ENCODE measurements at places on chromosomes 2 and 18.
A peak's percentile ranks its signal among the peaks of the same experiment; 100 is the strongest.

DNA sequence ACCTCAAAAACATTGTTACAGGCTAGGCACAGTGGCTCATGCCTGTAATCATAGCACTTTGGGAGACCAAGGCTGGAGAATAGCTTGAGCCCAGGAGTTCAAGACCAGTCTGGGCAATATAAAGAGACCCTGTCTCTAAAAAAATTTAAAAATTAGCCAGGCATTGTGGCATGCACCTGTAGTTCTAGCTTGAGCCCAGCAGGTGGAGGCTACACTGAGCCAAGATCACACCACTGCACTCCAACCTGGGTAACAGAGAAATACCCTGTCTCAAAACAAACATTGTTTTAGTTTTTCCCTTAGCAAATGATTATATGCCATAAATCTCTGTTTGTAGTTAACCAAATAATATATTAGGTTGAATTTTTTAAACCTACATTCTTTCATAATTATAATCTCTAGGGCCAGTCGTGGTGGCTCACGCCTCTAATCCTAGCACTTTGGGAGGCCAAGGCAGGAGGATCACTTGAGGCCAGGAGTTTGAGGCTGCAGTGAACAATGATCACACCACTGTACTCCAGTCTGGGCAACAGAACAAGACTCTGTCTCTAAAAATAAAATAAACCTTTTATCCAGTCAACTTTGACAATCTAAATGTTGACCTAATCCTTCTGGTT, 13.3 kb upstream of the CYP20A1 start:
- DNase-seq: no peak

DNA sequence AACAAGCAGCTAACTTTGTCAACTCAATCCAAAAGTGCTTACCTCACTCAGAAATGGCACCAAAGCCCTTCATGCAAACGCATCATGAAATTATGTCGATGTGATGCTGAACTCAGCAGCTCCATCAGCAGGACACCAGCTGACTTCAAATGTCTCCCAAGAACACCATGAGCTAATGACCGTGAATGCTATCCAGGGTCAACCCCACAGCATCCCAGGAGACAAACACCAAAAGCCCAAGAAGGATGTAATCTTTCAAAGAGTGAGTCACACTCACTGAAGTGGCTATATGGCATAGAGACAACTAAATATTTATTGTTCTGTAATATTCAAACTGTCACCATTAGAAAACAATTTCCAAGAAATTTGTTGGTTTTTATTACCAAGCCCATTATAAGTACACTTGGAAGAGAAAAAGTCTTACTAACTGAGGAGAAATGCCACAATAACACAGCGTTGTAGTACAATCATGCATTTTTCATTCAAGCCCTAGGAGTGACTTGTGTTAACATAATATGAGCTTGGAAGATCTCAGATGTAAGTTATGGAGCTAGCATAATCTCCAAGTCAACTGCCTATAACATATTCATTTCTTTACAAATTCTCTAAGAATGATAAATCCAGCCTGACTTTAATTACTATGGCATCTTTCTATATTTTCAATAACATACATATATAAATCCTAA, 165.0 kb upstream of the CCDC68 start:
- no peak for DNase-seq

DNA sequence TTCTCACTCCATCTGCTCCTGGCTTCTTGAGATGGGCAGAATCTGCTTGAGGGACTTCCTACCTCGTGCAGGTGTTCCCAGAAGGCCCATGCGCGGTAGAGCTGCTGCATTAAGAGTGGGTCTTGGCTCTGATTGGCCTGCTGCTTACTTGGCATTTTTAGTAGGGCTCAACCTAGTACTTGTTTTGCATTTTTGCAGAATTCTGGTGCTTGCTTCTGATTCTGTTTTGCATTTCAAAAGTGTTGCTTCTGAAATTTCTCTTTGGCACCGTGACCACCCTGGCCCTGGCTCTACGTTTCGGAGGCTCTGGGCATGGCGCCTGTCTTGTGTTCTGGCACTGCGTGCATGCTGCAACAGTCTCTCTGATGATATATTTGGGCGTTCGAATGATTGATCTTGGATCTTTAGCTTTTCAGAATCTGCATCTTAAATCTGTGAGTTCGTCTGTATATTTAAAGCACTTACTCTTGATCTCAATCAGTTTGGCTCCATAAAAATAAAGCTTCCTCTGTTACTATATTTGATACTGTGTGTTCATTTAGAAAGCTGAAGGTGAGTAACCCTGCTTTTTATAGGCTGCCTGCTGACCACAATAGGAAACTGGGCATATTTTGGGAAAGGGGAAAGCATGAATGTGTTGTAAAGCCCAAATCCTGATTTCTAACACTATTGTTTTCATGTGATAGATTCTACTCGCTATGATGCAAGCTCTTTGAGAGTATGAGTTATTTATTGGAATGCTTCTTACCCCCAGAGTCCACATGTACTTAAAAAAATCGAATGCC, 22.2 kb downstream of the EFR3B start:
- no peak for DNase-seq

DNA sequence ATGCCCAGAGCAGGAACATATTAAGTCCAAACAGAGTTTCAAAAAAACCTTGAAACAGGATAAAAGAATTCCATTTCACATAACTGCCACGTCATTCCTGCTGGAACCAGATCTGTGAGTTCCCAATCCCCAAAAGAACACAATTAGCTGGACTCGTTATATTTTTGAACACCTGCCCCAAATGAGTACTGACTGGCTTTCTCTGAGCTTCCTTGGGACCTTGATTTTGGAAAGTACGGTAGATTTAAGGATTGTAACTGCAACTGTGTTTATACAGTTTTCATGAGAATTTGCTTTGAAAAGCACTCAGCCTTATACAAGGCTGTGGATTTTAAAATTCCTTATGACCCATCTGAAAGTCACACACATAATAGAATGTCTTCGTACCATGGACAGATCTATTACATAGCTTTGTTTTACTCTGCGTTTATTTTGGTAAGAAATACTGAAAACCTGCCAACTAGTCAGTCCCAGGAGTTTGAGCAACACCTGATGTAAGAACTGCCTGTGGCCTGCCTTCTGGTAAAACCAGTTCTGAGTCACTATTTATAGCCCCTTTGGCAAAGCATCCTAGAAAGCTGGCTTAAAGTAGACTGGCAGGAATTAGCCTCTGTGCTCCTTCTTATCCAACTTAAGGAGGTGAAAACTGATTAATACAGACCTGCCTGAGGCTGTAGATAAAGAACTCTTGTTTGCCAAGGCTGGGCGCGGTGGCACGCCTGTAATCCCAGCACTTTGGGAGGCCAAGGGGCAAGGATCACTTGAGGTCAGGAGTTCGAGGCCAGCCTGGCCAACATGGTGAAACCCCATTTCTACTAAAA, 48.1 kb downstream of the MERTK start:
- peak; percentile 70 for DNase-seq

- no peak for DNase-seq
Measured at GRCh38 chr2:126644630-126645191, 11.2 kb upstream of the GYPC start.

DNA sequence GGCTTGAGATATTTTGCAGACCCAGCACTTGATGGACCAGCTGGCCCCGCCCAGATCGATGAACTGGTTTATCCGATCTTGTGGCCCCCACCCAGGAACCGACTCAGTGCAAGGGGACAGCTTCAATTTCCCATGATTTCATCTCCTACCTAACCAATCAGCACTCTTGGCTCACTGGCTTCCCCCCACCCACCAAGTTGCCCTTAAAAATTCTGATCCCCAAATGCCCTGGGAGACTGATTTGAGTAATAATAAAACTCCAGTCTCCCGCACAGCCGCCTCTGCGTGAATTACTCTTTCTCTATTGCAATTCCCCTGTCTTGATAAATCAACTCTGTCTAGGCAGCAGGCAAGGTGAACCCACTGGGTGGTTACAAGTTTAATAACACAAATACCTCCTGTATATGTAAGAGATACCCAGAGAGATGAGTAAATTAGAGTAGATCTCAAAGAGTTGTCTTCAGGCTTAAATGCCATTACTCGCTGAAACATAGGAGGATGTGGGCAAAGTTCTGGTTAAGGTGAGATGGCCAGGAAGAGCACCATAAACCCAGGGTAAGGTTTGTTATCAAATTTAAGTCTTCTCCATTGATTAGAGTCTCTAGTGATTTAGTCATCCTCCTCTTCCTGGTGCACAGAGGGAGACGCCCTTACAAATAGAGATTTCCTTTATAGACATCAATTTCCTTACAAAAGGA, 222.8 kb downstream of the ARL4C start:
- no peak for DNase-seq

- DNase-seq: no peak
Measured at GRCh38 chr18:27549335-27550039, 364.4 kb upstream of the CHST9 start.

DNA sequence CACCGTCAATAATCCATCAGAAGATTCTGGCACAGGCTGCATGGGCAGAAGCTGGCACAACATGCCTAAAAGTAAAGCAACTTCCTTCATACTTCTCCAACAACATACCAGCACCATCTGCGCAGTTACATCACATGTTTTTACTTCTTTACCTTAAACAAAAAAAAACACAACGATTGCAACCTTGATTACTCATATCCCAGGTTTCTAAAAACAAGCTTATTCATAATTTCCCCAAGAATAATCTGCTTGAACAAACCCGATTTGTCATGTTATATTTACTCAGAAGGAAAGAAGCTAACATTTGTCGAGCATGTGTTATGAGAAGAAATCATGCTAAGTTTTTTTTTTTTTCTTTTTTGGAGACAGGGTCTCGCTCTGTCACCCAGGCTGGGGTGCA, 54.7 kb downstream of the THADA start:
- DNase-seq: no peak

GRCh38 chr18:7779211-7779610, 212.1 kb downstream of the PTPRM start:
- DNase-seq: no peak

- no peak for DNase-seq
Measured at GRCh38 chr2:46072101-46072820, 224.9 kb upstream of the EPAS1 start.

DNA sequence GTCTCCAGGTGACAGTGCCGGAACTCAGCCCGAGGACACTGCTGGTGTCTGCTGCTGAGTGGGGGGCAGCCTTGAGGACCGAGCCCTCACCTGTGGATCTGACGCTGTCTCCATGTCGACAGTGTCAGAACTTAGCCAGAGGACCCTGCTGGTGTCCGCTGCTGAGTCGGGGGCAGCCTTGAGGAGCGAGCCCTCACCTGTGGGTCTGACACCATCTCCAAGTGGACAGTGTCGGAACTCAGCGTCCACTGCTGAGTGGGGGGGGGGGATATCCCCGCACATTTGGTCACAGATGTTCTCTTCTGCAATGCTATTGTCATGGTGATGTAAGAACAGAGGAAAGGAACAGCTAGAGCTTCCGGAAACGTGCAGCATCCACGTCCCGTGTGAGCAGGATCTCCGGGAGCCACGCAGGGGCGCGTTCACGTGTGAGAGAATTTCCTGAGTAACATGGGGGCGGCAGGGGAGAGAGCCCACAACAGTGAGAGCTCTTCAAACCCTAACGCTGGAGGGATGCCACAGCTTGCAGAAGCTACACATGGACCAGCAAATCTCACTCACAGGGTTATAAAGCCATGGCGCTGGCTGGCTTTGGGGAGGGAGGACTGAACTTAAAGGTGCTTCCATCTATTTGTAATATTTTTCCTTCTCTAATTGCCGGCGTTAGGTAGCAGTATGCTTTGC, 250.7 kb upstream of the SALL3 start:
- DNase-seq: no peak

- DNase-seq: no peak
Measured at GRCh38 chr2:217227794-217228193, 367.9 kb upstream of the TNP1 start.

GRCh38 chr2:100743741-100744140, 76.2 kb upstream of the NPAS2 start:
- DNase-seq: no peak

GRCh38 chr2:60648191-60648590, 94.7 kb upstream of the BCL11A start:
- DNase-seq: no peak

- DNase-seq: no peak
Measured at GRCh38 chr2:216648105-216648504, 14.9 kb downstream of the IGFBP2 start.

GRCh38 chr2:51013079-51013932, 18.6 kb downstream of the NRXN1 start:
- DNase-seq: peak; percentile 23

- DNase-seq: no peak
Measured at GRCh38 chr2:67922080-67922785, 140.6 kb downstream of the C1D start.

DNA sequence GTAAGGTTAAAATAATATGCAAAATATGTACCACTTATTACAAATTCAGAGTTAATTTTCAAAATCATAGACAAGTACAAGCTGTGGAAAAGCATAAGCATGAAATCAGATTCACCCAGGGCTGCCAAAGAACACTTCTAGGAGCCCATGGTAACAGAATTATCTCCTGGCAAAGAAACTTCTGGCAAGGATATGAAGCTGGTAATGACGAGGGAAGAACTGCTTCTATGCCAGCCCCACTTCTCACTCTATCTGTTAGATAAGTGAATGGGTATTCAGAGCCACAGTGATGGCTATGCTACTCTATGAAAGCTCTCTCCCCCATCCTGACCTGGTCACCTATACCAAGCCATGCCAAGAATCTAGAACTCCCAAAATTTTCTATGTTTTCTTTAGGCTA, 36.9 kb upstream of the PDE1A start:
- DNase-seq: no peak

DNA sequence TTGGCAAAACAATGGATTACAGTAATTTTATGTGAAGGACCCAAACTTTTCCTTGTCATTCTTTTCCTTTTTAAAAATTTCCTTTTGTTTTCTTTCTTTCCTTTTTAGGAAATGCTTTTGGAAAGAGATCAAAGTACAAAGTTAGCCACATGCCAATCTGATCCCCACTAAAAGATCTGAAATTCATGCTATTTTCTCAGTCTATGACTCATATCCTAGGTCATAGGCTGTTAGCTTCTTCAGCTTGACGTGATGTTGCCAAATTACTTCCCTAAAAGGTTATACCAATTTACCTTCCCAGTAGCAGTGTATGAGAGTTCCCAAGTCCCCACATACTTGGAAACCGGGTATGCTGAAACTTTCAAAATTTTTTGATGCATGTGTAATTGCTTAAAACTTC, 355.3 kb downstream of the INSIG2 start:
- DNase-seq: no peak

DNA sequence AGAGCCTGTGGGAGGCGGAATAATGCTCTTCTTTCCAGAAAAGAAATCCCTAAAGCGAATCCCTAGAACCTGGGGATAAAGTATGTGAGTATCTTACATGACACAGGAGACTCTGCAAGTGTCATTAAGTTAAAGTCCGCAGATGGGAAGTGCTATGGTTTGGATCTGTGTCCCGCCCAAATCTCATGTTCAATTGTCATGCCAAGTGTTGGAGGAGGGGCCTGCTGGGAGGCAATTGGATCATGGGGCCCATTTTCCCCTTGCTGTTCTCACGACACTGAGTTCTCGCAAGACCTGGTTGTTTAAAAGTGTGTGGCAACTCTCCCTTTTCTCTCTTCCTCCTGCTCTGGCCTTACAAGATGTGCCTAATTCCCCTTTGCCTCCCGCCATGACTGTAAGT, 207.8 kb downstream of the MYT1L start:
- no peak for DNase-seq

Data from left lung (tissue), 14 donors.